HFFc6 (cell line): ENCODE measurements at places on chromosomes 11 and 22. TPM values are rescaled to one million over a fixed set of nuclear protein-coding genes. Genes with fewer than 3 reads are reported as not detected.

DNA sequence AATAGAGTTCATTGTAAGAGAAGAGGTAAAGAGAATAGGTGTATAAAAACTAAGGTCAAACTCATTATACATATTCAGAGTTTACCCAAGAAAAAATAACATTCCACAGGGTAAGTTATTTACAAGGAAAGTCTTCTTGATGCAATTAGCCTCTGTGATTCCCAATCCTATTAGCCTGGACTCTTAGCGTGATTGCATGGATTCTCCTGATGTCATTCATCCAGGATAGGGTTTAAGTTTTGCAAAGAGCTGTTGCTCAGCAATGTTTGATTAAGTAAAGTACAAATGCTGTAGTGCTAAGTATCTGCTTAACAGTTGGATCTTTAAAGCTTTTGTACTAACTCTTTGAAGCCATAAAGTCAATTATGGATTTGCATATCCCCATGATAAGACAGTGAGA lies 767.8 kb upstream of the LUZP2 start:
- DNase-seq = no peak

Gene MRPL40
- 44.3 to 44.8 TPM (median 44.6 TPM) in 3 replicates for total RNA-seq

- DNase-seq = no peak
Observed at GRCh38 chr11:126280595-126280994, 2.3 kb upstream of the TIRAP start.

DNA sequence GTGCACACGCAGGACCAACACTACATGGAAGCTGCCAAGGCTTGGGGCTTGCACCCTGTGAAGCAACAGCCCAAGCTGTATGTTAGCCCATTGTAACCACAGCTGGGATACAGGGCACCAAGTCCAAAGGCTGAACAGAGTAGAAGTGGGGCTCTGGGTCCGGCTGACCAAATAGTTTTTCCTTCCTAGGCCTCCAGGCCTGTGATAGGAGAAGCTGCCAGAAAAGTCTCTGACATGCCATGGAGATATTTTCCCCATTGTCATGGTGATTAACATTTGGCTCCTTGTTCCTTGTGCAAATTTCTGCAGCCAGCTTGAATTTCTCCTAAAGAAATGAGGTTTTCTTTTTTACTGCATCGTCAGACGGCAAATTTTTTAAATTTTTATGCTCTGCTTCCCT lies 941.2 kb downstream of the FAM181B start:
- DNase-seq = no peak

GRCh38 chr11:10019906-10020682 lies 273.9 kb downstream of the SBF2 start:
- no peak for DNase-seq
